ENCODE measurements at places on chromosomes 7 and 10.
A peak's percentile ranks its signal among the peaks of the same experiment; 100 is the strongest.

GRCh38 chr7:43763183-43763582 is 4.7 kb downstream of the BLVRA start:
- DNase-seq = no peak

DNA sequence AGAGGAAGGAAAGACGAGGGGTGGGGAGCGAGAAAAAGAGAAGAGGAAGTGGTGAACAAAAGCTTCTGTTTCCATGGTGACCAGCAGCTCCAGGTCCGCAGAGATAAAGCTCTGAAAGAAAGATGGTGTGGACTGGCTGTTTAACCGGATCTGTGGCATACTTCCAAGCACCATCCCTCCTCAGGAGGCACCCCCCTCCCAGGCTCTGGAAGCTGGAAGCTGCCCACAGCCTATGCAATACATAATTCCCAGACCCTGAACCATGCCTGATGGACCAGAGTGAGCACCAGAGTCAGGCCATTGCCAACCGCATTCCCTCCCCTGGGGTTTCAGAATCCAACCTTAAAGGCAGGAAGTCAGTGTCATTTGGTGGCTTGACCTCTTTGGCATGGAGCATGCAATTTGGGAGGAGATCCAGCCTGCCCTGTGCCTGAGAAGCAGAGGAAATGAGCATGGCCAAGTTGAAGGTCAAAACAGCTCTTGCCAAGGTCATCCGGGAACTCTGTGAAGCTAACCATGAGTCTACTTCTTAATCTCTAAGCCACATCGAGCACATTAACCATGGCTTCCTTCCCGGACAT is 22.2 kb upstream of the CPXM2 start:
- no peak for DNase-seq

- DNase-seq = peak; percentile 94
Observed at GRCh38 chr10:96470116-96470743, 43.5 kb downstream of the TLL2 start.

DNA sequence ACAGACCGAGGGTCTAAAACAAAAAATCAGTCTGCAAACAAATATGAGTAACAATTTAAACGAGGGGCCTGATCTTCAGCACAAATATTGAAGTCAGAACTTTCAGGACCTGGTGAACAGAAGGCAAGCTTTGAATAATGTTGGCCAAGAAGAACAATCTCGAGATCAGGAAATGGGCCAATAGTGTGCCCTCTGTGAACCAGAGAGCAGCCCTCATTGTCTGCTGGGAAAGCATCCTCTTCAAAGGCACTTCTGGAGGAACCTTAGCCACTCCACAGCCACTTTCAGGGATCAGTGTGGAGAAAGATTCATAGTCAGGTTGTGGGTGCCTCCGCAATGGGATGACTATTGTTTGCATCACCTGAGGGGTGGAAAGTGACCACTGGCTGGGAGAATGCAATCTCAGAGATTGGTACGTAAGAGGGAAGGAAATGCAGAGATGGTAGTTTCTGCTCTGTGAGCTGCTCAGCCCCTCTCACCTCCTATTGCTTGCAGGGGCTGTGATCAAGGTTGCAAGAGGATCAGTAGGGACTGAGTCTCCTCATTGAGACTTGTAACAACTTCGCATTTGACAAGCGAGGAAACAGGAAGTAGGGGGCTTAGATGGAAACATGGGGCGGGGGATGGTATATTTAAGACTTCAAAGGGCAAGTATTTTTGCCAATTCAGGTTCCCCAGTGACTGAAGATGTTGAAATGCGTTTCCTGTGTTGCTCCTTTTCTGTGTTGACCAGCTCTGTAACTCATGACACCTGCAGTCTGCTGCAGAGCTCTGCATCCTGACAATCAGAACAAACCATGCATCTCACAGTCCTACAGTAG is 28.4 kb upstream of the IFRD1 start:
- no peak for DNase-seq

DNA sequence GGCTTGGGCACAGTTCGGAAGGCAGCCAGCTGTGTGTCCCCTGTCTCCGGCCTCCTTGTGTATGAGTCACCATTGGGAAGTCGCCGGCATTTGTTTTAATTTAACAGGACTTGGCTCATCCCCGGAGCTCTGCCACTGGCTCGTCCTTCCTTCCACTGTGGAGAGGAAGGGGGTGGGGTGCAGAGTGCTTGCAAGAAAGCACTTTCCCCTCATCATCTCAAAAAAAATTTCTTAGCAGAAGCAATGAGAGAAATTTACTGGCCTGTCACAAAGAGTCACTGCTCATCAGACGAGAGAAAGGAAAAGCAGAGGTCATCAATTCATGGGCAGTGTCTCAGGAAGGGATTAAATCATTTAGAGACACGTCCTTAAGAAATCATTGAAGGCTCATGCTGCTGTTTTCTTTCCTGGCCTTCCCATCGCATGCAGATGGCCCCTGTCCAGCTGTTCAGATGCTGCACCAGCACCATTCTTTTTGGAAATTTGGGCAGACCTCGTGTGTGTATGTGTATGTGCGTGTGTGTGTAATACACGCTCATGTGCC is 93.3 kb downstream of the BMS1 start:
- DNase-seq = no peak

- DNase-seq = peak; percentile 91
Observed at GRCh38 chr10:64286533-64286932, 765.3 kb downstream of the REEP3 start.

DNA sequence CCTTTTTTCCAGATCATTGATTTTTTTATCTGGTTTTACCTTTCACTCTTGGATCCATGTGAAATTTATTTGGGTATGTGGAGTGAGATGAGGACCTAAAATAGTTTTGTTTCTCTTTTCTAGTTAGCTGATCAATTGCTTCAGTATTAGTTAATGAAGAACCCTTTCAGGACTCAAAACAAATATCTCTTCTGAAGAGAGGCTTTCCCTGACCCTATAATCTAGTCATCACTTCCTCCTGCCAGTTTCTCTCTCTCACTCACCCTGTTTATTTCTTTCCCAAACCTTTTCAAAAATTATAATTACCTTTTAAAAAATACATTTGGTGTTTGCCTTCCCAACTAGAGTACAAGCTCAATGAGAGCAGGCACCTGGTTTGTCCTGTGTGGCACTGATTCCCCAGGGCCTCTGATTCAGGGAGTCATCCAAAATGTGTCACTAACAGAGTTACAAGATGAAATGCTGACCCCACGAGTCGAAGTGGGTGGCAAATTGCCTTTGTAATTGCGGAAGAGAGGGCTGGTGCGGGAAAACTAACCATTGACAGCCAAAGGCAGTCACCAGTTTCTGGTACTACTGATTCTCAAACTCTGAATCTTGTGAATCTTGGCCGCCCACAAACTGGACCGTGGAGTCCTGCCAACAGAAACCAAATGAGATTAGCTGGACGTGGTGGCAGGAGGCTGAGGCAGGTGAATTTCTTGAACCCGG is 2.4 kb downstream of the TMEM140 start:
- no peak for DNase-seq

GRCh38 chr7:77458786-77459185 is 42.6 kb upstream of the GSAP start:
- no peak for DNase-seq

GRCh38 chr7:38863601-38864291 is 45.2 kb downstream of the VPS41 start:
- DNase-seq = no peak

- DNase-seq = no peak
Observed at GRCh38 chr7:108653526-108653925, 83.9 kb downstream of the DNAJB9 start.

DNA sequence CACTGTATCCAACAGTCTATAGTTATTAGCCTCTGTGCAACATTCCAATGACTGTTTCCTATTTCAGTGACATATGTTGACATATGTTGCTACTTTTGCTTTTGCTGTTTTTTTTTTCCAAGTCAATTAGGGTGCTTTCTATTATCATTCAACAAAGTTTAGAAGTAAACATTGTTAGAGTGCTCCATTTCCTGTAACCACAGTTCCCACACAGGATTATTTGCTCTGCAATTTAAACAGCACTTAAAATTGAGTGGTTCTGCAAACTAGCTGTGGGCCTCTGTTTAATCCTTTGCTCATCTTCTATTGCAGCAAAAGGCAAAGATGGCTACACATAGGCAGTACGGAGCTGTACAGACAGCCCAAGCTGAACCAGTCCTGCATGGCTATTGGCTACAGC is 46.5 kb upstream of the PTN start:
- DNase-seq = no peak

DNA sequence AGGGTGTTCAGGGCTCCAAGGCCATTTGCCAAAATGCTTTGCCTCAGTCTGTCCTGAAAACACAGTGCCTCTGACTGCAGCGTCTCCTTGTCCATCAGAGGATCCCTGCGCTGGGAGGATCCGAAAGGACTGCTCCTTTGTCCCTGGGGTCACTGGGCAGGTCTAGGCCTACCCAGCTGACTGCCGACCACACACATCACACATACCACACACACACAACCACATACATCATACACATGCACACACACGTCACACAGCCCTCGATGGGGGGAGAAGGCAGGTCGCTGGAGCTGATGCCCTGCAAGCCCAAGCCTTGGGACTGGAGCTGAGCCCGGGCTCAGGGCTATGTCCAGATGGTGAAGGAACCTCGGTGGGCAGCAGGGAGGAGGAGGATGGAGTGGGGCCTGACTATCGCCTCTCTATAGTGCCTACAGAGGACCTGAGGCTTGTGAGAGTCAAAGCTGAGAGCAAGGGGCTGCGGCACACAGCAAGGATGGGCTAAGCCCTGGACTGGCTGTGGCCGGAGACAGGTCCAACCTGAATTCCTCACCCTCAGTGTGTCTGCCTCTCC is 29.1 kb downstream of the GPRIN2 start:
- DNase-seq = no peak

- DNase-seq = no peak
Observed at GRCh38 chr7:92061154-92061553, 73.1 kb downstream of the CYP51A1 start.

DNA sequence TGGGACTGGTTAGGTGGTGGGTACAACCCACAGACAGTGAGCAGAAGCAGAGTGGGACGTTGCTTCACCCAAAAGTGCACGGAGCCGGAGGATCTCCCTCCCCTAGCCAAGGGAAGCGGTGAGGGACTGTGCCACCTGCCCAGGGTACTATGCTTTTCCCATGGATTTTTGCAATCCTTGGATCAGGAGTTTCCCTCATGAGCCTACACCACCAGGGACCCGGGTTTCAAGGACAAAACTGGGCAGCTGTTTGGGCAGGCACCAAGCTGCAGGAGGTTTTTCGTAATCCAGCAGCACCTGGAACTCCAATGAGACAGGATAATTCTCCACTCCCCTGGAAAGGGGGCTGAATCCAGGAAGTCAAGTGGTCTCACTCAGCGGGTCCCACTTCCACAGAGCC is 209.1 kb upstream of the CXCL12 start:
- DNase-seq = no peak

DNA sequence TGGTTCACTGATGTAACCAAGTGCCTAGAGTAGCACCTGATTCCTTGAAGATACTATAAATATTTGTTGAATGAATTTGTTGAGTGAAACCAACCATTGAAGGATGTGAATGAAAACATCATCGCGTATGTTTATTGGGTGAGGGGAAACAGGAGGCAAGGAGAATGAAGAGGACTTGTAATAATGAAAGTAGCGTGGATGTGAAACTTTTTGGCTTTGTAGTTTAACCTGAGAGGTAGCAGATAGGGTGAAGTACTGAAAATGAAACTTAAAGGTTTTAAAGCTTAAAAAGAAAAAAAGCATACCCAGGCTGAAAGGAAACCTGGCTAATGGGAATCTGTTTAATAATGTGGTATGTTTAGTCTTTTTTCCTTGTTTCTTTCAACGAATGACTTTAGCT is 5.2 kb downstream of the CCNY start:
- no peak for DNase-seq

DNA sequence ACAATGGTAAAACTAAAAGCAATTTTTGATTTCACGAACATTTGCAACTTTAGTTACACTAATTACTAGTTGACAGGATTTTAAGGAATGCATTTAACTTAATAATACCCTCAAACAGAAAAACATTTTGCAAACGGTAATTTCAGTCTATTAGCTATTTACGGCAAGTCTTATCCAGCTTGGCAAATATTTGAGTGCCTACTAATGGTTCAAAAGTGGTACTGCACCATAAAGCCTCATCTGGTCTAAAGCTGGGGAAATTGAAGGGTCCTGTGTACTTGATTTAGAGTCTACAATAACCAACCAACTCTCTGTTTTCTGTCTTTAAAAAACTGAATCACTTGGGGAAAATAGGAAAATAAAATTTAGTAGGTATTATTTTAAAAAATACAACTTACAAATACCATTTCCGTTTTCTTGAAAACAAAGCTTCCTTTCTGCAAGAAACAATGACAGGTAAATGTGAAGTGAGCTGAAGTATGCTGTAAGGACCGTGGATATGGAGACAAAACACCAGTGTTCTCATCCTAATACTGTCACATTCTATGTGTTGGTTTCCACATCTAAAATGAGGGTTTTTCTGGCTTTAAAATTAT is 142.3 kb downstream of the VPS50 start:
- DNase-seq = no peak

GRCh38 chr7:89027781-89028180 is 232.2 kb upstream of the TEX47 start:
- DNase-seq = no peak

DNA sequence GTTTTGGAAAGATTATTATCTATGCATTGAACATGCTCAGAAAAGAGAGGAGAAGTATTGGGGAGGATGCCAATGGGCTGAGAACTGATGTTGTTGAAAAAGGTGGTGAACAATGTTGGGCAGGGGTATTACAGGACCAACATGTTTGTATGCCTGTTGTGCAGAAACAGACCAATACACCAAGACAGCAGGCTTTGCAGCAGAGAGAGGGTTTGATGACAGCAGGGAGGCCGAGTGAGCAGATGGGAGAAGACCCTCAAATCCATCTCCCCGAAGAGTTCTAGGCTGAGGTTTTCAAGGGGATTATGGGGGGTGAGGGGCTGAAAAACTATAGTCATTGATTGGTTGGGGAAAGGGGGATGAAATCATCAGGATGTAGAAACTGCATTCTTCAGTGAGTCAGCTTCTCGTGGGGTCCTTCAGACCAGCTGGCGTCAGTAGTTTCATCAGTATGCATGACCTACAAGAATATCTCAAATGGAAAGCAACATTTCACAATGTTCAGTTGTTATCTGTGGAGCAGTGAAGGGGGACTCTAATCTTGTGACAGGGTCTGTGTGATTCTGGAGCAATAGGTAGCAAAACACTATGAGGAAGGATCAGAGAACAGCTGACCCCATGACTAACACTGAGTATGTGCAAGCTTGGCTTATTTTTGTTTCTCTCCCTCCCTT is 167.8 kb downstream of the BAMBI start:
- no peak for DNase-seq

DNA sequence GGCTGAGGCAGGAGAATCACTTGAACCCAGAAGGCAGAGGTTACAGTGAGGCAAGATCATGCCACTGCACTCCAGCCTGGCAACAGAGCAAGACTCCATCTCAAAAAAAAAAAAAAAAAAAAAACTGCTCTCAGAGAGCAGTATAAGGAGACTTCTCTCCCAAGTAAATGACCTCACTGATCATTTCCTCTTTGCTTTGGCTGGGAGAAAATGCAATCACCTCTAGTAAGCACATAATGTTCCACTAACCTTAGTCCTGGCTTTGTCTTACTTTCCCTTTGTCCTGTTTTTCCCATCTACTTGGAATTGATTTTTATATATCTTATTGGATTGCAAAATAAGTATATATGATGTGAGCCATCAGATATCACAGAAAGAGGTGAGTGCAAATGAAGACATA is 2.5 kb downstream of the SLC25A13 start:
- DNase-seq = no peak

Data from posterior cingulate gyrus (tissue), 11 donors.